ENCODE measurements at places on chromosomes 6 and 20.

GRCh38 chr6:84976526-84977362, 212.3 kb upstream of the TBX18 start:
- peak; percentile 51 for DNase-seq

DNA sequence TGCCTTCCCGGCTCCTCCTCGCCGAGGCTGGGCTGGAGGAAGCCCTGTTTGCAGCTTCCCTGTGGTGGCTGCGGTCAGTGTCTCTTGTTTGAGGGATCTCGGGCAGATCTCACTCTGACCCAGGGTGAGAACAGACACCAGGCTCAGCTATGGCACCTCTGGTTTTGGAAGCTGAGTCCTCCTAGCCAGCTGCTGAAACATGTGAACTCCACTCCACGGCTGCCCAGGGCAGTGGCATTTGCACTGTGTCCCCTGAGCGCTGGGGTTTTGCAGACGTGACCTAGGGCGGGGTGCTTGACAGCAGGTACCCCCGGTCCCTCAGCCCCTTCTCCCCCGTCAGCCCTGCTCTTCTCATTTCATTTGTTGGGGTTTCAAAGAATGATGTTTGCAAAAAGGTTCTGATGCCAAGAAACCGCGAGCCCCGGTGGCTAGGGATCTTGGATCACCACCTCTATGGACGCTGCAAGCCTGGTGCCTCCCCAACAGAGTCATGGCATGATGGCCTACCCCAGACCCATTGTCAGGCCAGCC, 55.0 kb upstream of the DACT2 start:
- DNase-seq = no peak

DNA sequence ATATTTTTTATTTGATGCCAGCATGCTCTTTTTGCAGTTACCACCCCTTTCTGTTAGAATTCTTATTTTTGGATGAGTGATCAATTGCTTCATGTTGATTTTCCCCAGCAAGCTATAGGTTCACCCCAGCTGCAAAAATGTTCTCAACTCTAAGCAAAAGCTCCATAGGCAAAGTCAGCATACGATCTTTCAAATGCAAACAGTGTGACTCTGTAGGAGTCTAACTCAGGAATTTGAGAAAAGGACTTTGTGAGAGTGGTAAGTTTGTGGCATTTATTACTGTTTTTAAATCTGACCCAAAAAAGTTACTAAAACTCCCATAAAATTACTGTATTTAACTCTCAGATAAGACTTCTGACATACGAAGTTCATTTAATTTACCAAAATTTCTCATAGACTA, 134.9 kb upstream of the HSF2 start:
- DNase-seq = no peak

DNA sequence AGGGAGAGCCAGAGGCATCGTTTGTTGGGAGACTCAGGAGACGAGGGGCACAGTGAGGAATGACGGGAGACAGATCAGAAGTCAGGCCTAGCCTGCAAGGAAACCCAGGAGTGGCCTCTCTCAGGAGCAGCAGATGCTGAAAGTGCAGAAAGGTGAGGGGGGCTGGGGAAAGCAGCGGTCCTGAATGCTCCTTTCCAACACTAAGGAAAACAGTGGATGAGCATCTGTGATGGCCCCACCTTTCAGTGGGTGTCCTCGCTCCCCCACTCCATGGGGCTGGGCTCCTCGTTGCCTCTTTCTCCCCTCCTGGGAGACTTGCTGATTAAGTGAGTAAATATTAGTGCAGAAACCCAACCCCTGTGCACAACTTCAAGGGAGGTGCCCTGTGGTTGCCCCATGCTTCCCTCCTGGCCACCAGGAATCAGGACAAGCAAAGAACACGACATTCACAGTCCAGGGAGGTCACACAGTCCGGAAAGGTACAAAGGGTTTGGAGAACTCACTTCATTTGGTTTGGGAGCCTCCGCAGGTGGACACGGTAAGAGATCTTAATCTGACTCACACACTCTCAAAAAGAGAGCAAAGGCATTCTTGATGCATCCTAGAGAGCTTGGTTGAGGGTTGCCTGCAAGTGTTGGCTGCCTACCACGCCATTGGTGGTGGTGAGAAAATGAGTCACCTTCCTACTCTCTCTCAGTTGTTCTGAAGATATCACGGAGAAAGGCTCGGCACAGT, 9.7 kb upstream of the BPIFB1 start:
- no peak for DNase-seq

- no peak for DNase-seq
Observed at GRCh38 chr6:156590482-156590881, 186.7 kb upstream of the ARID1B start.

DNA sequence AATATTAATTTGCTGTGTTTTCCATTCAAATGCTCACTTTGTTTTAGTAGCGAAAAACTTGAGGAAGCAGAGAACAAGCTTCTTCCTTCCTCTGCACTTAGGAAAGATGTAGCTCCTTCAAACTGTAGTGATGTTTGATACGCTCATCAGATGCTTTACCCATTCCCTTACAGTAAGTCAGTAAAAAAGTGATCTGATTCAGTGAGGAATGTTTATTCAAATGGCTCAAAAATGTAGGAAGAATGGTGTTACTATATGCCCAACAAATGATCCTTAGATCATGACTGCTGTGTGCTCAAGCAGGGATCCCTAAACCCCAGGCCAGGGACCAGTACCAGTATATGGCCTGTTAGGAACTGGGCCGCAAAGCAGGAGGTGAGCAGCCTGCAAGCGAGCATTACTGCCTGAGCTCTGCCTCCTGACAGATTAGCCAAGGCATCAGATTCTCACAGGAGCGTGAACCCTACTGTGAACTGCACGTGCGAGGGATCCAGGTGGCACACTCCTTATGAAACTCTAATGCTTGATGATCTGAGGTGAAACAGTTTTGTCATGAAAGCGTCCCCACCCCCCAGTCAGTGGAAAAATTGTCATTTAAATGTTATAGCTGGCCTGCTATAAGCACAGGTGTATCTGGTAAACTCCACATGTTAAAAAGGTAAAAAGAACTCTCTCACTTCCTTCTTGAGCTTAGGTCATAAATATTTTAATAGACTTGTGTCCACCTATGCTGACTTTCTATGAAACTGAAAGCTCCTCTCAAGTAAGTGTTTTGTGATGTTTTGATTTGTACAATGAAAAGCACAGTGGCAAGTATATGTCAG, 187.2 kb downstream of the FOXC1 start:
- no peak for DNase-seq

GRCh38 chr20:11159728-11160127, 485.9 kb upstream of the JAG1 start:
- peak; percentile 87 for DNase-seq

GRCh38 chr6:14731611-14732010, 514.3 kb upstream of the JARID2 start:
- no peak for DNase-seq

DNA sequence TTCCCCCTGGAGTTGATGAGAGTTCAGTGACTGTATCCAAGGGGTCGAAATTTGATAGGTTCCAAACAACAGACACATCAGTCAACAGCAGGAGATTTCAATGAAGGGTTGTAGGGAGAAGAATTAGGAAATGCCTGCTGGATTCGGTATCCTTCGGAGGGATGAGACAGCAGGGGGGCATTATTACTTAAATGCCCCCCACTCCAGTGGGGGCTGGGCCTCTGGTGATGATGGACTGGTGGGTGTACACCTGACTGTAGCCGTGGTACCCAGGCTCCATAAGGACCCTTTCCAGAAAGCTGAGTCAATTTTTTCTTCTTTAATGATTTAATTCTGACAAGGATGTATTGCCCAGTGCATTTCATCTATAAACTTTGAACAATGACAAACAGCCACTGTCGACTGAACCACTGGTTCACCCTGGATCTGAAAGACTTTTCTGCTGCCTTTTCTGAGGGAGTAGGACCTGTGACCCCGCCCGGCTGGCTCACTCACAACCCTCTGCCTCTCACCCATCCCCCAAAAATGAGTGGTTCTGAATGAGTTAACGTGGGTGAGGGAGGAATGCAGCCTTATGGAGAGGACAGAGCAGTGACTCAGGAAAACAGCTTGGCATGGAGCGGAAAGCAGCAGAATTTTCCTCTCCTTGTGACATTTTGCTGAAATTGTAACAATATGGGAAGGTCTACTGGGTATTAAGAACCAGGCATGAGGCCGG, 41.0 kb downstream of the ZMYND8 start:
- peak; percentile 83 for DNase-seq

- DNase-seq = no peak
Observed at GRCh38 chr20:24746351-24746685, 202.8 kb upstream of the CST7 start.

All from choroid plexus epithelial cell (primary cell).